Kidney capillary endothelial cell (primary cell): ENCODE measurements at places on chromosomes 12 and 14.
A peak's percentile ranks its signal among the peaks of the same experiment; 100 is the strongest.

DNA sequence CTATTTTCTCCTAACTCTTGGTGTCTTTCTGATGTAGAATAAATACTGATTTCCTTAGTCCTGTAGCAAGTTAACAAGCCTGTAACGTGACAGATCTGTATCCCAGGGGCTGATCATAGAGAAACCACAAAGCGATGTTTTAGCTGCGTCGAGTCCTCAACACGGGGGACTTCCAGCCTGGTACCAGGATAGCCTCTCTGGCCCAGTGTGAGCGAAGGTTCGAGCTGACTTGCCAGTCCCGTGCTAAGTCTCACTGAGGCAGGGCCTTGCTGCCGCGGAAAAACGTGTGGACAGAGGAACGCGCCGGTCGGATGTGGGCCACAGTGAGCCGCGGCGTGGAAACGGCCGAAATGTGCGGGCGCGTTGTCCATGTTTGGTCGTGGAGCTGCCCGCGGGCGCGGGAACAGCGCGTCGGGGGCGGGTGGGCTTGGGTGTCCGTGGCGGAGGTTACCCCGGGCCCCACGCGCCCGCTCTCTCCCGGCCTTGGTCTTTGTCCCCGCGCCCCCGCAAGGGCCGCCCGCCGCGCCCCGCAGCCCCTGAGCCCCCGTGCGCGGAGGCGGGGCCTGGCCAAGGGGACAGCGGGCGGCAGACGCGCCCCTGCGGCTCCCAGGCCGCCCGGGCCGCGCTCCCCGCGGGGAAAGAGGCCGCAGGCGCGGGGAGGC, 531 bp upstream of the EML1 start:
- no peak for DNase-seq

DNA sequence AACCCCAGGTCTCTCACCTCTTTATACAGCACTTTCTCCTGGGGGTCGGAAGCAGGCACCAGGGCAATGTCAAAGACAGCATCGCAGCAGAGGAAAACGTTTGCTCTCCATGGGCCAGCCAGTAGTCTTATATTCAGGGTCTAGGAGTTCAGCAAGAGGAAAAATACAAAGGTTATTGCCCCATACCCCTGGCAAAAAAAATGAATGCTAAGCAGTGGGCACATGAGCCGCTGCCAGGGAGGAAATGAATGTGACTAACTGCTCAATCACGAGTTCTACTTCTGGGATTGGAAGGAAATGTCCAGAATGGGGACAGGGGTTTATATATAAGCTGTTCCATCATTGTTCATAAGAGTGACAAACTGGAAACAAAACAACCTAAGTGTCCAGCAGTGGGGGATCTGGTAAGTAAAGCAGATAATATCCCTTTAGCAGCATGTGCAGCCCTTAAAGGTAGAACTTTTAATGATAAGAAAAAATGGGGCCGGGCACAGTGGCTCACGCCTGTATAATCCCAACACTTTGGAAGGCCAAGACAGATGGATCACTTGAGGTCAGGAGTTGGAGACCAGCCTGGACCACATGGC, 53.8 kb downstream of the PHETA1 start:
- DNase-seq: peak; percentile 75

DNA sequence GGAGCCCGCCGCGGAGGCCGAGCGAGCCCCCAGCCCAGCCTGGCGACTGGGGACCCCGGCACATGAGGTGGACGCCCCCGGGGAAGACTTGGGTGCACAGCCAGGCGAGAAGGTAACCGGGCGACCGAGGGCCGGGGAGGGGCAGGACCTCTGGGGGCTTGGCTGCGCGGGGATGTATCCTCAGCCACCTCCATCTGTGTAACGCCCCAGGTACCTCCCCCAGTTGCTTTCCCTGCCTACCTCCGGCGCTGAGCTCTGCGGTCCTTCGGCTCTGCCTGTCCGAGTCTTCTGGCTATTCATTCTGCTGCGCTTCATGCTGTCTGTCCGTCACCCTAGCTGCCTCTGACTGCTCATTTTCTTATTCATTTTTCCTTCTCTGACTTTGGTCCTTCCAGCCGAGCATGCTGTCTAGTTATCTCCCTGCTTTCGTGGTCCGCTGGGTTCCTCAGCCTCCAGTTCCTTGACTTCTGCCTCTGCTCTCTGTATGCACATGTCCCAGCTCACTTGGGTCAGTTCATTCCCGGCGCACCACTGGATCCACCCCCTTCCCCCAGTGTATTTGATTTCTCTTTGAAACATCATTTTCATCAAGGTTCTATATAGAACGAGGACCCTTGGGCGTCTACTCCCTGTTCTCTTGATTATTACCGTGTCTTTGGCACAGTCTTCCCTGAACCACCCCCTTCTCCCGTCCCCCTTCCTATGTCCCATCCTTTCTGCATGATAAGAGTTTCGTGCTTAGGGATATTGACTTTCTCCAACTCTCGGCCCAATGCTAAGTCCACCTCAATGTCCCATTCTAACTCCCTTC, 612 bp downstream of the PHC1 start:
- peak; percentile 26 for DNase-seq

DNA sequence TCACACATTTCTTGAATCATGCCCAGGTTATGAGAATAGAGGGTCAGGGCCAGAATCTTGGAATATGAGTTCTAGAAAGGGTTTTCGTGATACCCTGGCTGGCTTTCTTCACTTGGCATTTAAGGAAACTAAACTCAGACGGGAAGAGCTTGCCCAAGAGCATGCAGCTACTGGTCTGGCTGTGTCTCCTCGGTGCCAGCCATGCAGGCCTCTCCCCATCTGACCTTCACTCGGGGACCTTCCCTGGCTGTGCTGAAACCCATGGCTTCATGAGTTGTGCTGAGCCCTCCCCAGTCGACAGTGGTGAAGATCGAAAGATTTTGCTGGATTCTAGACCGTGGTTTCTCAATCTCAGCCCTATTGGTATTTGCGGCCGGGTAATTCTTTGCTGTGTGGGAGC, 38.0 kb downstream of the FOXN3 start:
- no peak for DNase-seq

DNA sequence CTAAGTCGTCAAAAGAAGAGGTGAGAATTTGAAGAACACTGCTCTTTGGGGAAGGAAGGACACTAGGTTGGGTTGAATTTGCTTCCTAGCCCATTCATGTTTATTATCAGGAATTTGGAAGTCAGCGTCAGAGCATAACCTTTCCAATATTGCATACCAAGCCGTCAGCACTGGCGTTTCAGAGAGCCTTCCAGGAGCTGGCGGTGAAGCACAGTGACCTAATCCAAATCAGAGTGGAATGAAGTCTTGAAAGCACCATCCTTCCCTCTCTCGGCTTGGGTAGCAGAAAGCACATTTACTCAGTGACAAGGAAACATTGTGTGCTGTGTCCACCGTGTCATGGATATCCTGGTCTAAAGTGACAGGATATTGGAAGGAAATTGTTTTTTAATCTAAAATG, 240.3 kb upstream of the PELI2 start:
- DNase-seq: no peak

- DNase-seq: no peak
Observed at GRCh38 chr12:7609495-7609894, 56.2 kb downstream of the APOBEC1 start.

DNA sequence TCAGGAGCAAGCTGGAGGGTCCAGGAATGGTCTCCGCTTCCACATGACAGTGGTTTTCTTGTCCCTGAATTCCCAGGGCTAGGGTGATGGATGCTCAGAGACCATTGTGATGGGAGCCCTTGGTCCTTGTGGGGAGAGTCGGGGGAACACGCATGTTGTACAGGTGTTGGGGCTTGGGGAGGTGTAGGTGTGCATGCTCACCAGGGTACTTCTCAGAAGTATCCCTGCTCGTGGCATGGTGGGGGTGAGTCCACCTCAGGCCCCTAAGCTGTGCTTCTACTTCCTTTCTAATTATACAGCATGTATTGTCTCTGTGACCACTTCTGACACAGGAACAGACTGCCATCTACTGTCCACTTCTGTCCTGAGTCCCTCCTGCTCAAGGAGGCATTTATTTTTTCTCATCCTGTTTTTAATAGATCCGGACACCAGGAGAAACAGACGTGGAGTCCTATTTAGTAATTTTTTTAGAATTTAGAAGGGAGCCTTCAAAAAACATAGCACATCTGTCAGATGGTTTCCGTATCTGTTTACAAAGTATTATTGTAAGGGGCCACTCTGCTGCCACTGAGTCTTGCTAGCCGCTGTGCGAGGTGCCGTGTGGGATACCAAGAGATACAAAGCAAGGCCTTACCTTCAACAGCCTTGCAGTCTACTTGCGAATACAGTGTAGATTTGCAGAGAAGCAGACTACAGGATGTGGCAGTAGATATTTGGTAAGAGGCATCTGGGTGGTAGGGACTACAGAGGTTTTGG, 10.5 kb downstream of the NTF3 start:
- DNase-seq: peak; percentile 33

DNA sequence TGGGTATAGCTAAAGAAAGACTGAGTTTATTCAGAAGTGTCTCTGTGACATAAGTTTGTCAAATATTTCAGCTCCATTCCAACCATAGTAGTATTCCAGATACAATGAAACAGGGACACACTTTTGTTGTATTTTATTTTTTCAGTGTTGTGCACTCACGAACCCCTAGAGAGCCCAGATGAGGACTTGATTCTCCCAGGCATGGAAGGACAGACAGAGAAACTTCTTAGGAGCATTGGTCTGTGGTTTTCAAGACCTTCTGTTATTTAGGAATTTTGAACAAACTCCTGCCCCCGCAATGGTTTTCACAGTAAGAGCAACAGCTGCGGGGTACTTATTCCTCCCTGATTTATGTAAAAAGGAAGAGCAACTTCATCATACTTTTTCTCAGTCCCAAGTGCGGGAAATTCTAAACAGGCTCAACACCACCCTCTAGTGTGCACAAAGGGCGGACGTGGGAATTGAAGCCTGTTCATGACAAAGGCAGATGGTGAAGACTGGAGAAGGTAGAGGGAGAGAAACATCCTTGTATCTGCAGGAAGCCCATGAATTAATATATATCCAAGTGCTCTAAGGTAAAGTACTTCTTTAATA, 147.6 kb downstream of the PAH start:
- DNase-seq: peak; percentile 36

DNA sequence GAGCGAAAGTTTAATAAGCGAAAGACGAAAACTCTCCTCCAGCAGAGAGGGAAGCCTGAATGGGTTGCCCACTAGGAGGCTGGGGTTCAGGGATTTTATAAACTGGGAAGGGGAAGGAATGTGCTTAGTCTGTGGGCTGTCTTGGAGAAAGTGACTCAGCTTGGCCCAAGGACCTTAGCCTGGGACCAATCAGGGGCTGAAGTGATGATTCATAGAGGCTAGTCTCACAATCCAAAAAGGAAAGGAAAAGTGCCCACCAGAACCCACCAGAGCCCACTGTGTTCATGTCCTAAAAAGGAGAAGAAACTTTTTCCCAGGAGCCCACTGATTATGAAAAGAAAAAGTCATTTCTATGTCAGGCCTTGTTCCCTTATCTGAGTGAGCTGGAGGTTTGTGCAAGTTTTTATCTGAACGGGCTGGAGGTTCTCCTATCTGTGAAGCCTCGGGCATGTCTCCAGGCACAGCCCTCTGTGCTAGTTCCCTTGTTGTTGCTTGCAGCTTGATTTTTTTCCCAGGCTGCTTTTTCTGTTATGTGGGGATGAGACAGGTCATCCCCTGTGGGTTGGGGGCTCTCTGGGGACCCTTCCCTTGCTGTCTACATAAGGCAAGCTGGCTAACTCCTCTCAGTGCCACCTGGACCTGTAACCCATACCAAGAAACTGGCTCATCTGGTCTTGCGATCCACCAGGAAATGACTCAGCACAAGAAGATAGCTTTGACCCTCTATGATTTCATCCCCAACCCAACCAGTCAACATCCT, 8.3 kb upstream of the GOLGA5 start:
- peak; percentile 33 for DNase-seq

- no peak for DNase-seq
Observed at GRCh38 chr12:115956659-115957058, 320.8 kb downstream of the MED13L start.

DNA sequence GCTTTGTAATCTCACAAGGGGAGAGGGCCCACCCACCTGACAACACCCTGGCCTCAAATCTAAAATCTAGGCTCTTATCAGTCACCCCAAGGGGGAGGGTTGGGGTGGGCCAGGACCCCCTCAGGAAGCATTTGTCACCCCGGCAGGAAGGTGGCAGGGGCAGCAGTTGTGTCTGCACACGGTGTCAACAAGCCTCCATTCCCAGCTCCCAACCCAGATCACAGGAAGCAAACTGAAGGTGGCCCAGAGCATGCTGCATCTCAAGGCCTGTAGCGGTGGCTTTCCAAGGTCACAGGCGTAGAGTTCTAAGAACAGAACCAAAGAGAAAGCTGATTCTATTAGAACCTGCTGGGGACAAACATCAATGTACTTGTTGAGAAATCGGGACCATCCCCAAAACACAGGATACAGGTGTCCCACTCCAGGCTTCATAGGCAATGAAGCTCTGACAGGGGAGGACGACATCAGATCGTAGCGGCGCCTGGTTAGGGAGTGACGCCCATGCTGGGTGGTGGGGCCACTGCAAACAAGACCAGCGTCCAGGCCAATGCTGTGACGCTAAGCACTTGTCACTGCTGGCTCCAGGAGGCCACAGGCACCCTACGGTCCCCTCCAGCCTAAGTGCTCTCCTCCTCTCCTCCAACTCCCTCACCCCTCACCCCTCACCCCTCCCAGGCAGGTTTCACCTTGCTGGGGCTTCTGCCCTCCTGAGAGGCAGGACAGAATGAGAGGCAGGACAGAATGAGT, 52.9 kb downstream of the CCDC88C start:
- no peak for DNase-seq

- DNase-seq: no peak
Observed at GRCh38 chr12:57242691-57243454, 8.1 kb downstream of the STAC3 start.
